ENCODE measurements at places on chromosomes 7 and 10.

DNA sequence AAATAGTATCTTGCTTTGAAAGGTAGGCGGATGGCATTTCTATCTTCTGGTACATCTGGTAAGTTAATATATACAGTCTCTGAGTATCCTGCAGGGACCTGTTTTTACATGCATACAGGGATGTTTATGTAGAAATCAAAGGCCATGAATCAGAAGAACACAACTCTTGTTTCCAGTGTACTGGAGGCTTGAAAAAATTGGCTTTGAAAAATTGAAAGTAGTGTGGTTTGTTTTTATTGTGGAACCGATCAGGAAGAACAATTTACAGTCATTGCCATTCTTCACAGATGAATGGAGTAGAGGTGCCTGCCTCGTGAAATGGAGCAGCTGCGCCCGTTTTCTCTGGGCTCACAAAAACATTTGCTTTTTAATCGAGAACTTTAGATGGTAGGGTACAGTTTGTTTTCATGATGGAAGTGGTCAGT lies 54.0 kb upstream of the RPA3 start:
- no peak for DNase-seq

- DNase-seq, result no peak
Measured at GRCh38 chr10:82331716-82332115, 456.7 kb downstream of the NRG3 start.

DNA sequence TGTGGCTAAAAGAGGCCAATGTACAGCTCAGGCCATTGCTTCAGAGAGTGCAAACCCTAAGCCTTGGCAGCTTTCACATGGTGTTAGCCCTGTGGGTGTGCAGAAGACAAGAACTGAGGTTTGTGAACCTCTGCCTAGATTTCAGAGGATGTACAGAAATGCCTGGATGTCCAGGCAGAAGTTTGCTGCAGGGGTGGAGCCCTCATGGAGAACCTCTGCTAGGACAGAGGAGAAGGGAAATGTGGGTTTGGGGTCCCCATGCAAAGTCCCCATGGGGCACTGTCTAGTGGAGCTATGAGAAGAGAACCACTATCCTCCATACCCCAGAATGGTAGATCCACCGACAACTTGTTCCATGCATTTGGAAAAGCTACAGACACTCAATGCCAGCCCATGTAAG lies 12.4 kb downstream of the SORCS1 start:
- no peak for DNase-seq

DNA sequence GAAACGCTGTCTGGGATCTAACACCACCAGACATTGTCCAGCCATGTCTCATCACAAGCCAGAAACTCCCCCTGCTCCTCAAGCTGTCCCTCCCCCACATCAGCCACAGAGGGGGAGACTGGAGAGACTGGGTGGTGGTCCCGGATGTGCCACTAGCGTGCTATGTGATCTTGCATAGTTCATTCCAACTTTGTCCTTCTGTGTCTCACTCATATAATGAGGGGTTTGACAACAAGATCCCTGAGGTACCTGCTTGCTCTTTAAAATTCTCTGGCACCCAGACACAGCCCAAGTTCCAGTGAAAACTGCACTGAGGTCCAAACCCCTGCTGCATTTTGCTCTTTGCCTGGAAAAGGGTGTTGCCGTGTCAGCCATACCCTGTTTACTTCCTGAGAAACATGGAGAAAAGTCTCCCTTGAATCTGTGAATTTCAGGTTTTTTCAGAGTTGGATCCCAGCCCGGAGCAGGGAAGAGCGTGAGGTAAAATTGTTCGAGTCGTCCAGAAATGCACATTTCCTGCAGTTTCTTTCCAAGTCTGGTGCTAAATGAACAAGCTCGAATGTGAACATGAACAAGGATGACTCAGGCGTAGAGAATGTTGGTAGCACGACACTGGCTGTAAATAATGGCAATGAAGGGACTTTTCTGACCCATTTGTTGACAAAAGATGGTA lies 156.6 kb downstream of the CCDC3 start:
- no peak for DNase-seq

- no peak for DNase-seq
Measured at GRCh38 chr7:73520673-73521635, 1.1 kb downstream of the BAZ1B start.

GRCh38 chr10:120999868-121000267 lies 148.7 kb downstream of the WDR11 start:
- no peak for DNase-seq

- no peak for DNase-seq
Measured at GRCh38 chr7:80057488-80057887, 77.1 kb upstream of the GNAI1 start.

DNA sequence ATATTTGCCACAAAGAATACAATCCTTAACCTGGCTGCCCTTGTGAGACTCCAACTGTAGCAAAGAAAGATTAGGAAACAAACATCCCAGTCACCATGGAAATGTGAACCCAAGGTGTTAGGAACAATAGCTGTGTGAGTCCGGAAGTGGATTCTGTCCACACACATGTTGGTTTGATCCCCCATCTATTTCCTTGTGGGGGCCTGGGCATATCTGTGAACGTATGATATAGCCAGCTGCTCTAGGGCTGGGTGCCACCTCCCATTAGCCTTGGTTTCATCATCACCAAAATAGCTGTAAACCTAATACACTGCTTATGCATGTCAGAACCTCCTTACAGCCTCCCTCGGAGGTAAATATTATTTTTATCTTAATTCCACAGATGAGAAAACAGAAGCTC lies 26.4 kb downstream of the GRK5 start:
- no peak for DNase-seq

GRCh38 chr10:60009710-60010383 lies 103.5 kb upstream of the CCDC6 start:
- peak; percentile 11 for DNase-seq

DNA sequence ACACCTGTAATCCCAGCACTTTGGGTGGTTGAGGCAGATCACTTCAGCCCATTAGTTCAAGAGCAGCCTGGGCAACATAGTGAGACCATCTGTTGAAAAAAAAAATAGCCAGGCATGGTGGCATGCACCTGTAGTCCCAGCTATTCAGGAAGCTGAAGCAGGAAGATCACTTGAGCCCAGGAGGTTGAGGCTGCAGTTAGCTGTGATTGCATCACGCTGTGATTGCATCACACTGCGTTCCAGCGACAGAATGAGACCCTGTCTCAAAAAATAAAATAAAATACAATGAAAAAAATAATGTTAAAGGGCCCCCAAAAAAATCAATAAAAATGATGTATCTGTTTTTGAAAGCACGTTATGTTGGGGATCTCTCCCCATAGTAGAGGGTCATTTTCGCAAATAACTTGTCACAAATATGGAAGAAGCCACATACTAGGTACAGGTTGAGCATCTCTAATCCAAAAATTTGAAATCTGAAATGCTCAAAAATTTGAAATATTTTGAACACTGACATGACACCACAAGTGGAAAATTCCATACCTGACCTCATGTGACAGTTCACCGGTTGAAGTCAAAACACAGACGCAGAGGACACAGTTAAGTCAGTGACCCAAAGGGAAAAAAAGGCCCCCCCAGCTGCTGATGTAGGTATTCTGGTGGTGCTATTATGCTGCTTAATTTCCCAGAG lies 9.5 kb downstream of the CISD1 start:
- DNase-seq, result no peak

DNA sequence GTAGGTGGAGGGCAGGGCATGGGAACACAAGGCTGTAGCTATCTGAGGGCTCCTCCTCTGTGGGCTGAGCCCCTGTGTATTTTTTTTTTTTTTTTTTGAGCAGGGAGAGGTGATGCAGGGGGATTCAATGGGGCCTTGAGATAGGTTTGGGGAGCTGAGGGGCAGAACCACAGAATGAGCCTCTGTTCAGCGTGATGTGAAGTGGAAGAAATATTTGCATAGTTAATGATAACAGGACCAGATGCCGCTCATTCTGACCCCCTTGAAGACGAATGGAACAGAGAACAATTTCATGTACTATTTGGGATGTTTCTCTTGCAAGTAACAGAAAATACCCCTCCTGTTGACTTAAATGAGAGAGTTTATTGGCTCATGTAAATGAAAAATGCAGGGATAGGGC lies 69.7 kb upstream of the EMX2 start:
- DNase-seq, result no peak

- DNase-seq, result no peak
Measured at GRCh38 chr10:35913628-35914027, 271.5 kb upstream of the FZD8 start.

DNA sequence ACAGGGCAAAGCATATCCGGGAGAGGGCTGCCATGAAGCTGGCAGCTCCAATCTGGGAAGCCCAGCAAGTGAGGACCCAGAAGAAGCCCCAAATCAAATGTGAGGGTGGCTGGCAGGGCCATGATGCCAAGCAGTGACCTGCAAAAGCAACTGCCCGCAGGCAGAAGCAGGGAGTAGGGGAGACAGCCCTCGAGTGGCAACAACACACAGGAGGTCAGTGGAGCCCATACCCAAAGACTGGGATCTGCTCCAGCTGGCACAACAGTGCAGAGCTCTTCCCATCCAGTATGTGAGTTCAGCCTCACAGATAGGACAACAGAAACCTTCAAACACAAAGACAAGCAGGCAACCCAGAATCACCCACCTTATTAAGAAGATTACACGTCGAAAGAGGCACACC lies 45.0 kb downstream of the GRID1 start:
- DNase-seq, result peak; percentile 23

GRCh38 chr10:79285315-79286197 lies 61.7 kb upstream of the PPIF start:
- no peak for DNase-seq

DNA sequence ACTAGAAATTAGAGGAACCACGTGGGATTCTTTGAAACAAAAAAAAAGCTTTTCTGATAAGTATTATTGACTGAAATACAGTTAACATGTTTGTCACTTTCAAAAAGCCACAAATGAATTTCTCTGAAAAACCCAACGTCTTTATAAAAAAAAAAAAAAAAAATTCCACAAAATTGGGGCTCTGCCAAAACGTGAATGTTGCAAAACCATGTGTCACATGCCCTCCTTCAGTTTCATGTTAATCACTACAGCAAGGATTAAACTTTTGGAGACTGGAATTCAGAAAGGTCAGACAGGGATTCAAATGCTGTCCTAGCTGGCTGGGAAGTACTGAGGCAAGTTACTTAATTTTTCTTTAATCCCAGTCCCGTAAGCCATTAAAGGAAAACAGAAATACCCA lies 278.0 kb upstream of the KLF14 start:
- no peak for DNase-seq

DNA sequence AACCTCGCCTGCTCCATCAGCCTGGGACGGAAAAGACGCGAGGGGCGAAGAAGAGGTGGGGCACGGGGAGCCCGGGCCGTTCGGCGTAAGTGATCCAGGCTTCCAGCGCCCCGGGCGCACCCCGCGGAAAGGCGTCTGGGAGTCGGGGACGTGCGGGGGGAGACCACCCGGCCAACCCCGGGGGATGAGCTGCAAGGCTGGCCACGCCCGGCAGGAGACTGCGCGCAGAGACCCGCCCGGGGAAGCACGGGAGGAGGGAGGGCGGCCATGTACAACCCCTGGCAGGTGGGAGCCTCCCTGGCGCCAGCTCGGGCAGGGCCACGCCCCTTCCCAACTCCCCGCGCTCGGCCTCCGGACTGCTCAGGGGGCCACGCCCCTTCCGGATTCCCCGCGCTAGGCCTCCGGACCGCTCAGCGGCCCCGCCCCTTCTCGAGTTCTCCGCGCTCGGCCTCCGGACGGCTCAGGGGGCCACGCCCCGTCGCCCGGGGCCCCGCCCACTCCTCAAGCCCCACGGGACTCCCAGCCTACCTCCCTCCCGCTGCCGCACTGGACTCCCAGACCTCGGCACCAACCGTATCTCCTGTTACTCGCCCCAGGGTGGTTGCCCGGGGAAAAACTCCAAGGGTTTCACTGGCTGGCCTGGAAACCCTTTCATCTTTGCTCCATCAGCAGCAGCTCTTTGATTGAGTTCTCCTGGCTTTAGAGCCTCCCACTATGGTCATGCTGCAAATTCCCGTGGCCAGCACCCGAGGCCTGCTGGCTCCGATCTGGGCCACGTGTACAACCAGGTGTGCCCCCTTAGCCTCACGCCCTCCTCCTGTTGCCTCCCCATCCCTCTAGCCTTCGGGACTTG lies 284.4 kb downstream of the ZEB1 start:
- DNase-seq, result peak; percentile 50

- no peak for DNase-seq
Measured at GRCh38 chr7:112584290-112584689, 103.5 kb downstream of the LSMEM1 start.

DNA sequence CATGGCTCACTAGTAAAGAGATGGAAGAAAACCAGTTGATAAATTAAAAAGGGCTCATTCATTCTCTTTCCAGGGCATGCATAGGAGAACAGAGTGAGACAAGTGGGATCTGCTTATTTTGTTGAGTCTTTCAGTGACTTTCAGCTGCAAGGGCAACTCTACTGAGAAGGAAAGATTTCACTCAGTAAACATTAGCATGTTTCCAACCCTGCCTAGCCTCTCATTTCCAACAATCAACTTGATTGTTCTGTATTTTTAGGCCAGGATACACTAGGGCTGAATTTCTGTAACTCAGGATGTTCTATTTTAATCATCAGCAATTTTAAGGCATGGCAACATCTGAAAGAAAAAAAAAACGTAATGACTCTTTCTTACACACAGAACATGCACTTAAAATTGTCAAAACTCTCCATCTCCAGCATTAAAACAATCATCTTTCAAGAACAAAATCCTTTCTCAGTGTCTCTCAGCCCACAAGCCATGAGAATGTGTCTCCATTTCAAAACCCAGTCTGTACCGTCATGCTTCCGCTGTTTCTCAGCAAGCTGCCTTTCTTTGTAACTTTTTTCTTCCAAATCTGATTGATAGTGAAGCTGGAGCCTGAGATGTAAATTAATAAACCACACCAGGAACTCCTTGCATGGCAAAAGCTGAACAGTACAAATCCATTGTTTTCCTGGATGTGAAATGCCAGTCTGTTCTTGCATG lies 147.2 kb upstream of the KLF14 start:
- no peak for DNase-seq

GRCh38 chr10:119283818-119284217 lies 76.4 kb downstream of the GRK5 start:
- no peak for DNase-seq

GRCh38 chr7:131250331-131250730 lies 77.3 kb upstream of the MKLN1 start:
- no peak for DNase-seq

DNA sequence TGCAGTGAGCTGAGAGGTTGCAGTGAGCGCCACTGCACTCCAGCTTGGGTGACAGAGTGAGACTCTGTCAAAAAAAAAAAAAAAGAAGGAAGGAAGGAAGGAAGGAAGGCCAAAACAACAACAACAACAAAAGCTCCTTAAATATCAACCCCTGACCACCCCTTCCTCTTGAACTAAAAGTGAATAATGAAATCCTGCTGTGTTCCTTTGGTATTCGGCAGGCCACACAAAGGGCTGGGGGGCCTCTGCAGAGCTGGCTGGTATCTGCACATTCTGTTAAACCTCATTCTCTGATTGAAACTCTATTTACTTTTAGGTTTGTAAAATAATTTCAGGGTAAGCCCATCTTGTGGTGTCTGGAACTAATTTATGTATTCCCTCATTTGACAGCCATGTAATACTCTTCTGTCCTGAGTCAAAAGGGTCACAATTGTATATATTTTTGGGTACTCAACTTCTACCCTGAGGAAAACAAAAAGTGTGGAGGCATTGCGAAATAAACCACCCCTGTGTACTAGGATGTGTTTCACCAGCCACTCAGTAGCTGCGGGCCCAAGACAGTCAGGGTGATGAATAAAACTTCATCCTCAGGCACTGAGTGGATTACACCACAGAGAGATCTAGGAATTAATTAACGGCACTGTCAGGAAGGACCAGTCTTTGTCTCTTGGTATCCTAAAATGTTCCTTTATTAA lies 446.4 kb upstream of the PFKP start:
- DNase-seq, result no peak
